Activated naive CD4-positive, alpha-beta T cell treated with anti-CD3 and anti-CD28 coated beads for 36 hours (primary cell): ENCODE measurements at places on chromosomes 3 and 15.

DNA sequence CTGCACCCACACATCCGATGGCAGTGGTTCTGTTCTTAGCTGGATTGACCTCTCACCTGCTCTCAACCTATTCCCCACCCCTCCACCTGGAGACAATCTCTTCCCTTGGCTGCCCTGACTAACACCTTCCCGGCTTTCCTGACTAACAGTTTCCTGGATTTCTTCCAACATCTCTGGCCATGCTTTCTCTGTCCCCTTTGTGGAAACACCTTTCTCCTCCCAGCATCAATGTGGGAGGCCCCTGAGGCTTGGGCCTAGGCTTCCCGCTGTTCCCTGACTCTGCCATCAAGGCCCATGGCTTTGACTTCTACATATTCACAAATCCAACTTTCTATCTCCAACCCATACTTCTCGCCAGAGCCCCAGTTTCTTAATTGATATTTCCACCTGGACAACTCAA is 142.8 kb upstream of the ATP2B2 start:
- no peak for DNase-seq

GRCh38 chr3:77939726-77940125 is 899.8 kb downstream of the ROBO2 start:
- DNase-seq, result no peak

- DNase-seq, result no peak
Observed at GRCh38 chr3:160154033-160154432, 71.2 kb upstream of the C3orf80 start.

DNA sequence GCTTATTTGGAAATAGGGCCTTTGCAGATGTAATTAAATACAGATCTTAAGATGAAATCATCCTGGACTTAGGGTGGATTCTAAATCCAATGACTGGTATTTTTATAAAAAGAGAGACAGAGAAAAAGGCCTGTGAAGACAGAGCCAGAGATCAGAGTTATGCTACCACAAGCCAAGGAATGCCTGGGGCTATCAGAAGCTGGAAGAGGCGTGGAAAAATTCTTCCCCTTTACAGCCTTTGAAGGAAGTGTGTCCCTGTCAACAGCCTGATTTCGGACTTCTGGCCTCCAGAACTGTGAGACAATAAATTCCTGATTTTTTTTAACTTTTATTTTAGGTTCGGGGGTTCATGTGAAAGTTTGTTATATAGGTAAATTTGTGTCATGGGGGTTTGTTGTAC is 154.1 kb upstream of the CADPS start:
- no peak for DNase-seq

DNA sequence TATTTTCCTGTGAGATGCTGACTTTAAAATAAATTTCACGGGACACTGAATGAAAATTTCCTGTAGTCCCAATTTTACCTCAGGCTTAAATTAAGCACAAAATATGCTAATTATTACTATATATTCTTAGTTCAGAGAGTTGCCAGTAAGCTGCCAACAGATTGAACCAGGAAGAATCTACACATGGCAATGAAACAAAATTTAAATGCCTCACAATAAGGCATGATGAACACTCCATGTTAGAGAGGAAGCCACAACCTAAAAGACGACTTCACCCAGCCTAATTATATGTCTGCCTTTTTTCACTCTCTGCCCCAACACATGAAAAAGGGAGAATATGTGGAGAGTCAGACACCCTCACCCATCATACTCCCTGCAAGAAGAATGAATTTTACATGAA is 39.7 kb downstream of the DNAAF4 start:
- DNase-seq, result no peak

DNA sequence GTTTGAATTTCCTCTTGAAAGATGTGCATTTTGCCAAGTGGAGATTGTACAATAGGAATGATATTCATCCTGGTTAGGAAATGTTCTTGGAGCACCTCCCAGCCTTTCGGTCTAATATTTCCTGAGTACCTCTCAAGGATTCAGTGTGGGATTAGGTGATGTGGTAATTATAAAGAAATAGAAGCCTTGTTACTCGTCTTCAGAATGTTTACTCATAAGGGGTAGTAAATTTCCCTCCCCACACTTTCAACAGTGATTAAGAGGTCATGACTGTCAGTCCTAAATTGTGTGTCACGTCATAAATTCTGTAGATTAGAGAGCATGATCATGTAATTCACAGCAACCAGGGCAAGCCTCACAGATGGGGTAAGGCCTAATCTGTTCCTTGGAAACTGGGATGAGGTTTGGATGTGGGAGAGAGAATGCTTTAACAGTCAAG is 633.1 kb upstream of the TBL1XR1 start:
- DNase-seq, result no peak

GRCh38 chr3:117618462-117618861 is 908.9 kb downstream of the TUSC7 start:
- DNase-seq, result no peak

DNA sequence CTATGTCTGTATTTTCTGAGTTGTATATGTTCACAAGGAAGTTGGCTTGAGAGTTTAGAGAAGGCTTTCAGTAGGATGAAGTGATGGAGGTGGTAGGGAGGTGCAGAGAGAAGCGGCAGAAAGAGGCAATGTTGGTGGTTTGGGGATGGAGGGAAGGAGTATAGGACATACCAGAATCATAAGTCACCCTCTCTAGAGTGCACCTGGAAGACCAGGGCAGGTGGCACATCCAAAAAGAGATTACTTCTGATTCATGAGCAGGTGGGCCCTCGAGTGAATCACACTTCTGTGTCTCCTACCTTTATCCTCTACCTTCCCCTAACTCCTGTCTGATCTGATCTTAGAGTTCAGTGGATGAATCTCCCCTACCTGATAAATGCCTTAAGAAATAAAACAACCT is 41.8 kb upstream of the MRPL3 start:
- DNase-seq, result no peak

- DNase-seq, result no peak
Observed at GRCh38 chr3:123075359-123075758, 8.5 kb downstream of the PDIA5 start.

DNA sequence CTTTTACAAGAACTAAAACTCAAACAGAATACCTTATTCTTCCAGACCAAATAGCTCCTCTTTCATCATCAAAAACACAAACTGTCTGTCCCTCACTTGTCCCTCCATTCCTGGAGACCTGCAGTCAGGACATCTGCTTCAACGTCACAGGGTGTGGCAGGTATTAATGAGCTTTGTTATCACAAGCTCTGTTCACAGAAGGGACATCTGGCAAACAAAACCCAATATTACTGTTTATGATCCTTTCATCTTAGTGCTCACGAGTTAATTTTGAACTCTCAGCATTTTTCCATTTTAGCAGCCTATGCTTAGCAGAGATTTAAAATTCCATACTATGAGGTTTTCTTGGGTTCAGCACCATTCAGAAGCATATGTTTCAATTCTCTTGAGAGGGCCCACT is 32.9 kb downstream of the AP3S2 start:
- DNase-seq, result no peak

GRCh38 chr15:75921732-75922703 is 18.3 kb downstream of the FBXO22 start:
- peak; percentile 25 for DNase-seq

GRCh38 chr15:78937132-78937739 is 7.6 kb downstream of the CTSH start:
- no peak for DNase-seq

- no peak for DNase-seq
Observed at GRCh38 chr3:99724276-99724675, 85.9 kb downstream of the COL8A1 start.

GRCh38 chr3:159911664-159912037 is 77.0 kb upstream of the IL12A start:
- DNase-seq, result no peak

GRCh38 chr3:97957617-97958311 is 14.5 kb downstream of the RIOX2 start:
- no peak for DNase-seq

DNA sequence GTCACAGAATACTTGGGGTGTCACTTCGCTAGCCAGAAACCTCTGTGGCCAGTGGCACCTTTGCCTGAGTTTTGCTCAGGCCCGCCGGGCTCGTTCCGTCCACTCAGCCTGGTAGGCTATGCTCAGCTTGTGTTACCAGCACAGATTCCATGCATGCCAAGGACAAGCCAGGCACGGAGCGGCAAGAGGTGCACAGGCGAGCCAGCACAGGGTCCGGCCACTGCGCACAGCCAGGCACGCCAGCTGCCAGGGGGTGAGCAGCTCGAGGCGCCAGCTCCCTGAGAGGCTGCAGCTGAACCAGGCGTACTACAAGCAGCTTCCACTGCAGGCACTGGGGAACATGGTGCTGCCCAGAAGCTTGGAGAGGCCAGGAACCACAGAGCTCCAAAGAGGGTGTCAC is 14.7 kb downstream of the PCYT1A start:
- no peak for DNase-seq

GRCh38 chr3:8157640-8158039 is 344.0 kb upstream of the LMCD1 start:
- no peak for DNase-seq

GRCh38 chr15:71512682-71513006 is 297.7 kb upstream of the NR2E3 start:
- DNase-seq, result no peak

- DNase-seq, result no peak
Observed at GRCh38 chr3:63847718-63848450, 15.7 kb downstream of the THOC7 start.

DNA sequence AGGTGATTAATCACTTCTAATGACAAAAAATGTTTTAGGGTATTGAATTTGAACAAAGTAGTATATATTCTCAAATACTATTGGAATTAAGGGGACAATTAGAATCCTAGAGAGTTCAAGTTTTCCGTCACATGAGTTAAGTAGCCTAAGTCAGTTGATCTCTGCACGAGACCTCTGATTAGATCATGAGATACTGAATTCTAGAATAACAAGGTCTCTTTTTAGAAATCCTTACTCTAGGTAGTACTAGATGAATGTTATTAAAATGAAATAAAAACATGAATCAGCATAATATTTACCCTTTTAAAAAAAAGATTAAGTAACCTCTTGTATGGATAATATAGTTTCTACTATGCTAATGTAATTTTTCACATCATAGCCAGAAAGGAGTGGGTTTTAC is 43.4 kb downstream of the MYO5A start:
- no peak for DNase-seq

DNA sequence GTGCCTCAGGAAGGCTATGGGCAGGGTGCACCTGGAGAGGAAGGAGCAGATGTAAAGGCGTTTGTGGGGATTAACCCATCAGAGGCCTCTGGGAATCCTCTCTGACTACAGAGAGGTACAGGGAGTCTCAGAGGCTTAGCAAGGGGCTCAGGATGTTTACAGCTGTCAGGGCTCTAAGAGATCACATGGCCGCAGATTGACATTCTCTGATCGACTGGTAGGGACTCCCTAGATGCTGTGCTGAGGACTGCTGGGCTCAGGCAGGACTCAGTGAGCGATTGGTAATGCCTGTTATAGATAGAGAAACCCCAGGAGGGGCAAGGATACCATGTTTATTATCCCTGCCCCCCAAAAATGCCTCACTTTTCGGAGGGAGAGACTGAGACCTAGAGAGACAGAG is 103.5 kb downstream of the CORO2B start:
- no peak for DNase-seq

GRCh38 chr3:85258819-85259218 is 300.0 kb downstream of the CADM2 start:
- no peak for DNase-seq

- no peak for DNase-seq
Observed at GRCh38 chr15:51904421-51904820, 67.2 kb downstream of the LEO1 start.

- DNase-seq, result no peak
Observed at GRCh38 chr3:65231544-65231943, 543.7 kb upstream of the ADAMTS9 start.

DNA sequence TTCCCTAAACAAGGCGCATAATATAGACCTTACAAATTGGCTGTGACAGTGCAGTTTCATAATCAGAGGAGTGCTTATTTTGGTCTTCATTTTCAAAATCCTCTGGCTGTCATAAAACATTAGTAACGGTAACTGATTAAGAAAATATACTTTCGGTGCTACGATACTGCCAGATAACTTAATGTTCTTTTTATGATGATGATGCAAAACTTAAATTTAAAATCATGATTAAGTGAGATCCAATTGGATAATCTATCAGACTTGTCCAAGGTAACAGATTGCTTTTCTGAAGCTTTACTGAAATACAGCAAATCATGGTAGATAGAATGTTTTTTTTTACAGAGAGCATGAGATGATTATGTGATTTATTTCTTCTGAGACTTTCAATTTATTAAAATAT is 364.2 kb upstream of the CNTN3 start:
- no peak for DNase-seq

DNA sequence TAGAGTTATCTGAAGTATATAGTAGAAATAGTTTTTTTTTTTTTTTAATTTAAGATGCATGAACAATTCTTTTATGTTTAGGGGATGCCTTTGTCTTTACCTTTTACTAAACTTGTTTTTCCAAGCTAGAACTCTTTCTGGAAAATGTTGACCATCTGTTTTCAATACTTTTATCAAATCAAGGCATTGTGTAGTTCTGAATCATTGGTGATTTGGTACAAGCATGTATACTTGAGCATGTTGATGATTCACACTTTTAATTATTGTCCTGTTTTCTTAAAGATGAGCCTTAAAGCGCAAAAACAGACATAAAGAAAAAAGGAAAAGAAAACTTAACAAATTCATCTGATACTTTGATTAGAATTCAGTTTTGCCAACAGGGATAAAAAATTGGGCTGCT is 28.3 kb downstream of the PDCD6IP start:
- DNase-seq, result no peak

DNA sequence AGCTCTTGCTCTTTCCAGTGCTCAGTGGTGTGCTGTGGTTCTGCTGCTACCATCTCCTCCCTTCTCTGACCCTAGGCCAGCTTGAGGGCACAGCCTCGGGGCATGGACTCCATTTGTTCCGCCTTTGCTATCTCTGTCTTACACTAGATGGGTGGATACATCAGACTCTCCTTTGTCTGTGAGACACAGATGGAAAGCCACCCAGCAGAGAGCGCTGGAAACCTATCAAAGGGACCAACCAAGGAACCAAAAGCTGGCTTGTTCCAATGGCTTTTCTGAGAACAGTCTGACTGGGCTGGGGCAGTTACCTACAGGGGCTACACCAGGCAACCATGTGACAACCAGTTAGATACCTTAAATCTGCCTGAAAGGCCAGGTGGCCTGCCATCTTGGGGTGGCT is 63.8 kb downstream of the NPTN start:
- no peak for DNase-seq

DNA sequence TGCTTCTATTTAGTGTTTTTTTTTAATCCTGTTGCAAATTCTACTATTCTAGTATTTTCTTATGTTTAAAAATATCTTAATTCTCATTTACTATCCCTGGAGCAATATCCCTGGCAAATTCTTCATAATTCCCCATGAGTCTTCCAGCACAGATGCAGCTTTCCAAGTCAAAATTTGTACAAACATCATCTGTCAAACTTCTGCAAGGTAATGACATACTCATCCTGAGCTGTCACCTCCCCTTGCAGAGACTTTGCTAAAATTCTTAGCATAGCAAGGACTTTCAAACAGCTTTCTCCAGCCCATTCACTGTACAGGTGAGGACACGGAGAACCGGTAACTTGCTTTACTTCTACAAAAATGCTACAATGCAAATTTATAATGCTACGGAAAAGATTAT is 28.6 kb upstream of the VGLL4 start:
- DNase-seq, result no peak
